ENCODE measurements at places on chromosomes 6 and 20.

GRCh38 chr20:5312518-5312917 lies 4.2 kb downstream of the PROKR2 start:
- no peak for DNase-seq

DNA sequence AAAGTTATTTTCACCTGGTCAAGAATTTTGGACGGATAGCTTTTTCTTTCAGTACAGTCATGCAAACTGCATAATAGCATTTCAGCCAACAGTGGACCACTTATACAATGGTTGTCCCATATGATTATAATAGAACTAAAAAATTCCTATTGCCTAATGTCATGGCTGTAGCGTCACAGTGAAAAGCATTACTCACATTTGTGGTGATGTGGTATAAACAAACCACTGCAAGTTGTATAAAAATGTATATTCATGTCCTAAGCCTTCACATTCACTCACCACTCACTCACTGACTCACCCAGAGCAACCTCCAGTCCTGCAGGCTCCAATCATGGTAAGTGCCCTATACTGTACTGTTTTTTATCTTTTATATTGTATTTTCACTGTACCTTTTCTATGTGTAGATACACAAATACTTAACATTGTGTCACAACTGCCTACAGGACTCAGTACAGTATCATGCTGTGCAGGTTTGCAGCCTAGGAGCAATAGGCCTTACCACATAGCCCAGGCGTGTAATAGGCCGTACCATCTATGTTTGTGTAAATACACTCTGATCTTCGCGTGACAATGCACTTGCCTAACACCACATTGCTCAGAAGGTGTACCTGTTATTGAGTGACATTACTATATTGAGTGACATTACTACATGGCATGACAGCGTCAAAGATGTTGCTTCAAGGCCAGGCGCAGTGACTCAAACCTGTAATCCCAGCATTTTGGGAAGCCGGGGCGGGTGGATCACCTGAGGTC lies 17.9 kb downstream of the ABHD12 start:
- no peak for DNase-seq

DNA sequence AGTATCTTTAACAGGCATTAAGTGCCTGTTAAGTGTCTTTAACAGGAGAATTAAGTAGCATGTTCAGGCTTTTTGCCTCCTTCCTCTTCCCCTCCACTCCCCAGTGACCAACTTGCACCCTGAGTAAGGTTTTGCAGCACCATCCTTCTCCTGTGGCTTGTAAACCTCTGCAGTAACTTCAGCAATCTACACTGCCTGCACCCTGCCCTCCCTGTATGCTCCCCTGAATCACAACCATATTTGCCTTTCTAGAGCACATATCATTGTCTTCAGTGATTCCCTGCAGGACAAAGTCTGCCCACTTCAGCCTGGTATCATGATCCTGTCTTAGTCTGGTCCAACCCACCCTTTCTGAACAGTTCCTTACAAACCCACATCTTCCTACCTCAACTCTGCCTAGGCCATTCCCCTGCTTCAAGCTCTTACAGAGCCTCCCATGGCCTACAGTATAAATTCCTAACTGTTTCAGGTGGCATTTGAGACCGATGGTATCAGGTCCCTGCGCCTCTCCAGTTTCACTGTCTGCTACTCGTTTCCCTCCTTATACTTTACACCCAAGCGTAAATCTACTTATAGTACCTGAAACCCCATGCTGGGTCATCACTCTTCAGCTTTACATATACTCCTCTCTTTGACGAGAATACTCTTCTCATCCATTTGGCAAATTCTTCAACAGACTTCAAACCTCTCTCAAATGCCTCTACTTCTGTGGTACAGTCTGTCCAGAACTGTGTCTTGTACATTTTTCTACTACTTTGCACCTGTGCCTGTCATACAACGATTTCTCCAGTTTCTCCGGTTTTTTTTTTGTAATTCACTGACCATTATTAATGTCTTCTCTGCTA lies 69.8 kb downstream of the ZHX3 start:
- no peak for DNase-seq

DNA sequence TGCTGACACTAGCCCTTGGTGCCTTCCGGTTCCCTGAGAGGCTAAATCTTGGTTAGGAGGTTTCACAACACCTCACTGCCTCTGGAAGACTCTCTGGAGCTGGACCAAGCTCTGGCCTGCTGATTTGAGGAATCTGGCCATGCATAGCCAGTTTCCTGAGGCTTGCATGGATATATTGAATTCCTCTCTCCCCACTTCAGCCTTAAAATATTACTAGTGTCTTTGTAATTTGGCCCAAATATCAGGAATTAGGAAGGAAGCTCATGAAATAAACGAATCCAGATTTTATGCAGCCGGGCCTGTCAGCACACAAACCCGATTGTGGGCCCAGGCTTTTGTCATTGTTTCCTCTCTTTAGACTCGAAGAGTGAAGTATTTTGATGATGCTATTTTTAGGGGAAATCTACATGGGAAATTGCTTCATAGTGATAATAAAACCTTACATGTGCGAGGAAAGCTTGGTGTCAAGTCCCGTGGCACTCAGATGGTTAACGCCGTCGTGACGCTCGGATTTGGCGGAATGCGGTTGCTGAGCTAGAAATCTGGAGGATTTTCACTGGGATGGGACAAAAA lies 144.4 kb downstream of the PHACTR3 start:
- DNase-seq = no peak

GRCh38 chr6:95548188-95548786 lies 29.0 kb upstream of the MANEA start:
- no peak for DNase-seq

DNA sequence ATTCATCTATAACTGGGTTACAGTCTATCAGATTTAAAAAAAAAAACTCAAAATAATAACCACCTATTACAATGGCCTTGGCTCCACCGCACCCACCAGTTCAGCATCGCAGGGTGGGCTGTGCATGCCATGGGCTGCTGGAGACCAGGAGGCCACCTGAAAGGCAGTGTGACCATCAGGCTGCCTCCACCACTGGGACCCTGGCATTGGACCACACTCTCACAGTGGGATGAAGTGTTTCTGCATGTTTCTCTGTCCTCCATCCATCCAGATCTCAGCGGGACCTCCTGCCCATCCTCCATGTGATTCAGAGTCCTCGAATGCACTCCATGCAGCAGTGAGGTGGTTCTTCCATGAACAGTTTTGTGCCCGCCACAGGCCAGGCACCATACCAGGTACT lies 206.1 kb upstream of the CST7 start:
- no peak for DNase-seq

All from stimulated activated CD4-positive, alpha-beta T cell treated with anti-CD3 and anti-CD28 coated beads, Interleukin-15, amount 100 ng/mL, for 1 hour (primary cell).